ENCODE measurements at places on chromosomes 2 and 18. TPM values are rescaled to one million over a fixed set of nuclear protein-coding genes. Genes with fewer than 3 reads are reported as not detected.

- no peak for DNase-seq
Observed at GRCh38 chr2:54457323-54458023, 1.3 kb downstream of the SPTBN1 start.

DNA sequence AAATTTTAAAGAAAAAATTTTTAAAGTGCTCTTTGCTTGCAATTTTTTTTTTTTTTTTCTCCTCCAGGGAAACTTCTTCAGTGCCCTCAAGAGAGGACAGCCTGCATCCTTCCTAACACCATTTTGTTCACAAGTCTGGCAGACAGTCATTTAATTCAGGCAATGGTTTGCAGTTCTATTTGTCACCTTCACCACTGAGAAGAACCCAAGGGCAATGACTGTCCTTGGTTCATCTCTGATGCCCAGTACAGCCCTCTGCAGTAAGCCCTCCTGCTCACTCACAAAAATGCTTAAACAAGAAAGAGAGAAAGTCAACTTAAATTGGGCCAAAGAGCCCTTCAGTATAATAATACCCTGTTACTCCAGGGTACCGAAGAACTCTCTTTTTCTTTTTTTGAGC is 52.4 kb downstream of the TGFA start:
- no peak for DNase-seq

- DNase-seq = no peak
Observed at GRCh38 chr2:180892091-180892490, 88.3 kb upstream of the UBE2E3 start.

GRCh38 chr18:63187791-63188460 is 131.6 kb downstream of the BCL2 start:
- no peak for DNase-seq

DNA sequence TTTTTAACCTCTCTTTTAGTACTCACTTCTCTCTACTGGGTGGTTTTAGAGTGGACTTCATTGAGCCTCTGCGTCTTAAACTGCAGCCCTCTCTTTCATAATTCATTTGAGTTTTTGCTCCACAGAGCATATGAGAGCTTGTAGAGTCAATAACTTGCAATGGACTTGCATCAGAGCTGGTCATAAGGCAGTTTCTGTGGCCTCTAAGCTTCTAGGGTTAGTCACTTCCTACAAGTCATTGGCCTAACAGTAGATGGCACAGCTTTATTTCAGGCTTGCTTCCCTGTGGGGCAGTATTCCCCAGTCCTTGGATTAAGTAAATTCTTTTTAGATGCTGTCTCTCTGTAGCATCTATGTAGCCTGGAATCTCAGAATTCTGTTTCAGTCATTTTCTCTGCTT is 1435.7 kb downstream of the LRP1B start:
- no peak for DNase-seq

DNA sequence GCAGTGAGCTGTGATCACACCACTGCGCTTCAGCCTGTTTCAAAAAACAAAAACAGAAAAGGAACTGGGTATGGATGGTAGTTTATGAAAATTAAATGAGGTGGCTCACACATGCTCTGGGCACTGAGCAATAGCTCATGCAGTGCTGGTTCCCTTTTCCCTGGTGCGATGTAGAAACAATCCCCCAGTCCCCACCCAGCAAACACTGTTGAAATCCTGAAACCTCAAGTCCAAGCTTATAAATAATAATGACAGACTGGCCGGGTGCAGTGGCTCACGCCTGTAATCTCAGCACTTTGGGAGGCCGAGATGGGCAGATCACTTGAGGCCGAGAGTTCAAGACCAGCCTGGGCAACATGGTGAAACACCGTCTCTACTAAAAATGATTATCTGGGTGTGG is 55.4 kb upstream of the SMAD2 start:
- no peak for DNase-seq

GRCh38 chr18:66461344-66461743 is 142.5 kb downstream of the CDH19 start:
- DNase-seq = no peak

DNA sequence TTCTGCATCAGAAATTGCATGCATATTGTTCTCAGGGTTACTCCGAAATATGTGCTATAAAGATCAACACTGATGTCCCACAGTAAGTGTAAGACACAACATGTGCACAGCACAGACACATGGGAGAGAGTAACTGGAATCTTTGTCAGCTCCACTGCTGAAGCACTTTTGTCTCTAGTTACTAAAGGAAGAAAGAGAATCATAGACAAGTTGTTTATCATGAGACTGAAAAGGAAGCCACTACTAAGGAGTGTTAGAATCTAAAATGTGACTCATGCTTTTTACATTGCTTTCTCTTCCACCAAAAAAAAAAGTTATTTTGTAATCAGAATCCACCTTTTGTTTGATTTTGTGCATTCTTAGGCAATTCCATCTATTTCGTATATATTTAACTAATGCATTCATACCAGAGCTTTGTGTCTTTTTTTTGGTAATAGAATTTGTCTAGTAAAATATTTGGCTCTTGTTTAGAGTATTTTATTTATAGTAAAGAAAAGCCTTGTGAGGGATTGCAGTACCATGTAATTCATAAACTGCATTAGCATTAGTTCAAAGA is 502.4 kb downstream of the FBXO15 start:
- DNase-seq = no peak

DNA sequence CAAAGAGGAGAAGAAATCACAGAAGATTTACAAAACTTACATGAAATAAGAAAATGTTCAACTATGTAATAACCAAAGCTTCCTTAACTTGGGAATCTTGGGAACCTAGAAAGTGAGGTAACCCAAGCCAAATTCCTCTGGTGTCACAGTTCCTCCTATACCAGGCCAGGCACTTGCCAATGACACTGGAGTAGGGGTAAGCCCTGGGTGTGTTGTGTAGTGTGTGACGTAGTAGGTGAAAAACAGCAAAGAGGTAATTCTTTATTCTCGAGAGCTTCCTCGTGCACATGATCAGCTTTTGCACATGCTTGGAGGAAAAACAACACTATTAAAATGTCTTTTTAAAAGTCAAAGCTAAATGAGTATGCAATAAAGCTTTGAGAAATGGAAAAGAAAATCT is 118.0 kb downstream of the METTL8 start:
- no peak for DNase-seq

- DNase-seq = no peak
Observed at GRCh38 chr2:71952572-71953188, 195.0 kb downstream of the CYP26B1 start.

GRCh38 chr2:69082430-69082997 is 69.5 kb downstream of the ANTXR1 start:
- peak; percentile 48 for DNase-seq

- DNase-seq = no peak
Observed at GRCh38 chr2:54545702-54546450, 89.7 kb downstream of the SPTBN1 start.

GRCh38 chr18:9323750-9324445 is 10.7 kb upstream of the TWSG1 start:
- no peak for DNase-seq

GRCh38 chr18:34844732-34845459 is 134.8 kb downstream of the DTNA start:
- no peak for DNase-seq

GRCh38 chr2:121303531-121304263 is 18.7 kb upstream of the TFCP2L1 start:
- peak; percentile 7 for DNase-seq

- DNase-seq = no peak
Observed at GRCh38 chr2:129459200-129459876, 520.1 kb upstream of the RAB6C start.

GRCh38 chr2:186848873-186849578 is at the start of gene ZSWIM2:
ZSWIM2 (minus strand) TSS chr2:186849170; CDS start chr2:186849130, 40 bp downstream.
- DNase-seq = peak; percentile 45

- no peak for DNase-seq
Observed at GRCh38 chr2:214014551-214015220, 396.2 kb upstream of the VWC2L start.

- DNase-seq = no peak
Observed at GRCh38 chr2:18182861-18183260, 304.4 kb downstream of the KCNS3 start.

DNA sequence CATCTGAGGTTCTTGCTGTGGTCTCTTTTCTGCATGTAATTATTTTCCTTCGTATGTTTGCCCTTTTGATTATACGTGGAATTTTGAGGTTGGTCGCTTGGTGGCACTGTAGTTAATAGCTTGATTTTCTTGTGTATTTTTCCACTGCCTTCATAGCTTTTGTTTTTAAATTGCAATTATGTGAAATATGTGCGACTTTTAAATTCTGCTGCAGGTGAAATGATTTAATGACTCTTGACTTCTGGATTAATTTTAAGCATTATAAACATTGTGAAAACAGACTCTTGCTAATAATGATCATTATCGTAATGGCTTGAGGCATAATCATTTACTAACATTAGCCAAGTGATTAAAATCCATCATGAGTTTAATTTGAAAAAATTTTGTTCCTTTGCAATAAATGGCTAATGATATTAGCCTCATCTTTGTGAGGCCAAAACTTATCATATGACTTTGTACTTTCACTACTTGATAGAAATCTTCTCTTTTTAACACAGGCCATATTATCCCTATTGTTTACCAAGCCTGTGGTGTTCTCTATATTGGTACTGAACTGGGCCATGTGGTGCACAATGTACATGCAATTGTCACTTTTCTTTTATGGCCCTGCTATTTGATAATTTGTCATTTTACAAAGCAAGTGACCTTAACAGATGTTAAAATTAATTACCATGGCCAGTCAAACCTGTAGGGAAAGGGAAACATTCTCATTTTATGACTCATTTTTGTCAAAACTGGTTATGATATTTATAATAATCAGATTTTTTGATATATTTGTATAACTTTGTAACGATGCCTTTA is 62.8 kb upstream of the NEUROD1 start:
- peak; percentile 47 for DNase-seq

GRCh38 chr2:121094101-121094500 is 190.9 kb downstream of the TFCP2L1 start:
- DNase-seq = no peak

GRCh38 chr2:154537843-154538450 is 160.5 kb upstream of the KCNJ3 start:
- DNase-seq = no peak

DNA sequence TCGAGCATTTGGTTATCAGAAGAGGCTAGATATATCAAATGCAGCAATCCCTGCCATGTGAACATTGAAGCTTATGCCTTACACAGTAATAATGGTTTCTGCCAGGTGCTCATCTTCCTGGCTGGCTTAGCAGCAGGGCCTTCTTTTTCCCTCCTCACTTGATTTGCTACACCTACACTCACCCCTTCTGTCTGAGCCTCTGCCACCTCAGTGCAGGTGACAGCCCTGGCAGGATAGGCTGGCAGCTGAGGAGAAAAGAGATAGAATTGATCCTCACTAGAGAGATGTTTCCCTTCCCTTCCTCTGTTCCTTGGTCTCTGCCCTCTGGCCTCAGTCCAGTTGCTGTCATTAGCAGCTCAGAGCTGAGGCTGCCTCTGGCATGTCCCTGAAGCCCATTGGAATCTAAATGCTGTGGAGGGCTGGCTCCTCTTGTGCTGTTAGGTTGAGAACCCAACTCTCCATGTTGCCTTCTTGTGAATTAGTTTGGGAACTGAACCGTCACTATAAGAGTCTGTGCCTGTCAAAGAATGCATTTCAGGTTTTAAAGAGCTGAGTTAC is 18.2 kb downstream of the MPHOSPH10 start:
- no peak for DNase-seq

GRCh38 chr2:5764041-5764440 is 71.9 kb downstream of the SOX11 start:
- no peak for DNase-seq

DNA sequence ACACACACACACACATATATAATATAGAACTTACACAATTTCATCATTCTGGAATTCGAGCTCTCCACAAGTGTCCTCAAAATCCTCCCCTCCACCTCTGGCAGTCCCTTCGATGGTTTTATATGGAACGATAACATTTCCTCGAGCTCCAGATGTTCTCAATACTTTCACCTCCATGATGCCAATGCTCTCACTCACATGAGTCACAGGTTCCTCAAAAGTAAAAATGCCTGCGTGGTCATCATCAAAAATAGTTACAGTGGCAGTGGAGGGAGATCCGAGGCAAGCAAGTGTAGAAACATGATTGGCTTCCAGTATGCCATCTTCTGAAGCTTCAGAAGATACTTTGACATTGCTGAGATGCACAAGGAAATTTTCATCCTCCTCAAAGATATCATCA is 23.5 kb downstream of the SLC8A1 start:
- no peak for DNase-seq

- DNase-seq = no peak
Observed at GRCh38 chr2:67599561-67599960, 202.4 kb downstream of the ETAA1 start.

GRCh38 chr2:30400151-30400954 is 46.7 kb upstream of the LCLAT1 start:
- DNase-seq = no peak

DNA sequence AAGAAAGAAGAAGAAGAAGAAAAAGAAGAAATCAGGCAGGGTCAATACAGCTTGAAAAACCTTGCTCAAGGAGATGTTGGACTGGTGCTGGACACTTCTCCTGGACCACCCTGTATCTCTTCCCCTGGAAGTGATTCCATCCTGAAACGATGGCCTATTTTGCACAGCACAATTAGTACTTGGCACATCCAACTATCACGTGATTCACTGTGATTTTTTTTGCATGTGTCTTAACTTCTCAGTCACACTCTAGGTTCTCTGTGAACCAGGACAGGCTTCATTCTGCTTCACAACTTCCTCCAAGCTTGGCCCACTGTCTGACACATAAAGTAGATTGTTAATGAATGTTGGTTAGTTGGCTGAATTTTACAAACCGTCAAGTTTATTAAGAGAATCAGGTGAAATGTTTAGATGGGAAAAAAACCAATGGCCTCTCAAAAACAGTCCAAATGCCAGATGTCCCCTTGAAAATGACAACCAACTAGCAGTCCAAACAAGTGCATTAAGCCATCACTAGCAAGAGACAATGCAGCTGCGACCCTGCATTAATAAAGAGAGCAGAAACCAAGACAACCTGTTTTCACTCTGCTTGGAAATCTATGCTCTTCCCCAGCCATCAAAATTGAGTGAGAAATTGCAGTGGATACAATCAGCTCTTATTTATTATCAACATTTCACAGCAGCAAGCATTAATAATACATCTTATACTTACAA is 300.0 kb upstream of the CHAC2 start:
- no peak for DNase-seq

Gene RNF152
- total RNA-seq = 102 TPM

Gene IL36A
- total RNA-seq = not detected

Gene RFX8
- not detected for total RNA-seq

Gene PDE1A
- 1.1 TPM for total RNA-seq

Gene UGT1A1
- total RNA-seq = 152 TPM

Gene ANKRD62
- not detected for total RNA-seq

Gene ACOXL
- total RNA-seq = not detected

Gene RGPD3
- total RNA-seq = 0.13 TPM

Gene TUBB8B
- not detected for total RNA-seq

Gene TGFA
- 5.0 TPM for total RNA-seq

Gene KATNAL2
- total RNA-seq = 4.5 TPM

Gene TBR1
- total RNA-seq = not detected

Gene ZAP70
- total RNA-seq = 1.5 TPM

Gene TRIM54
- not detected for total RNA-seq

Gene ARHGAP25
- total RNA-seq = 4.7 TPM

Gene UGT1A3
- 52.8 TPM for total RNA-seq

Gene DLX2
- not detected for total RNA-seq

Gene MBD2
- 29.1 TPM for total RNA-seq
